ENCODE measurements at places on chromosomes 4 and X.

DNA sequence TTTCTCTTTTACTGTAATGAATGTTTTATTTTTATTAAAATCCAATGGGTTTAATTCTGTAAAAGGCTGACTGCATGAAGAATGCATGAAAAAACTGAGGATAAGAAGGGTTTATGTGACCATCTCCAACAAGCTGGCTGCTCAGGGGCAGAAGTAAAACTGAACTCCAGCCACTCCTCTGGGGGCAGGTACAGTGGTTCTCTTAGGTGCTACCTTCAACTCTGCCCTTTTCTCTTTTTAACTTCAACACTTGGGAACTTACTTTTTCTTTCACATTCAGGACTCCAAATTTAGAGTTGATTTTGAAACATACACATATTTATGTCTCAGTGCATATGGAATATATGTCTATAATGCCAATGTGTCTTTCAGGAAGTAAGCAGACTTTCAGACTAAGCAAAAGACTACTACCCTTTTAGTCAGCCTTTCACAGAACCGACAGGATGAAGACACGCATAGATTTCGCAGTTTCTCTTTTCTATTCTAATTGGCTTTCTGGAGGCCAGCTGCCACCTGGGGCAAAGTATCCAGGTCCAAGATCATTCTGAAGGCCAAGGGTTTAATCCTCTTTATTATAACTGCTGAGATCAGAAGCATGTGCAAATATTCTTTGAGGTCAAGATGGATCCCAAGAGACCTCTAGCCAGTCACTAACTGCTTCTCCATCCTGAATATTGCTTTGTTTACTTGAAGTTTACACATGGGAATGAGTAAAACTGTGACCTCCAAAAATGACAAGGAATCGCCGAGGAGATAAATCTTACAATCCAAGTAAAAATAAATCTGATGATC lies 30.7 kb downstream of the HS3ST1 start:
- no peak for DNase-seq

DNA sequence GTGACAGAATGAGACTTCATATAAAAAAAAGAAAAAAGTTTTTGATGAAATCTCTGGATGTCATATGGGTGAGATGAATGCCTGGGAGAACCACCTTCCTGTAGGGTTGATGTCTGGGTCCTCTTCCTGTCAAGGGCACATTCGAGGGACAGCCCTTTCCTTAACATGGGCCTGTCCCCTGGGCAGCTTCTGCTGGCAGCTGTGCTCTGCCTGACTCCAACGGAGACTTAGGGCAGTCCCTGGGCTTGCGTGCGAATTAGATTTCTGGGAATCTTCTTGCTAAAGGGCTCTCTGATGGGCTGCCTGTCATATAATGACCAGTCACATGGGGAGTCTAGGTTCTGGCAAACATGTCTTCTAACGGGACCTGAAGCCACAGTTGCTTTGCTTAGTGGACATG lies 40.7 kb downstream of the TNIP2 start:
- DNase-seq, result no peak

DNA sequence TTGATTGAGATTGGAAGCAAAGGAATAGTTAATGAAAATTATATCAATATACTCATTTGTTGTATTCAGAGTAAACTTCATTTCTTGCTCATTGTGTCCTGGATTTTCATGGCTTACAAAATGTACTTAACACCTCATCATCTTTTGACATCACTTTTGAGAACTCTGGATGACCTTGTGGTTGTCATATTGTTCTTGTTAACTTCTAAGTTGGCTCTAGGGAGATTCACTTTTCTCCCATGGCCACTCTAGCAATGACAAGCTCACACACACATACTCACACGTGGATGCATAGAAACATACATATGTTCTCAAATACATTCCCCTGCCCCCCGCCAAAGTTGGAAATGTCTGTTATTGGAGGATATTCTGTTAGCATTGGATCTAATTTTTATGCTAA lies 15.3 kb downstream of the PHEX start:
- no peak for DNase-seq

GRCh38 chr4:80926446-80926845 lies 104.1 kb upstream of the BMP3 start:
- no peak for DNase-seq

DNA sequence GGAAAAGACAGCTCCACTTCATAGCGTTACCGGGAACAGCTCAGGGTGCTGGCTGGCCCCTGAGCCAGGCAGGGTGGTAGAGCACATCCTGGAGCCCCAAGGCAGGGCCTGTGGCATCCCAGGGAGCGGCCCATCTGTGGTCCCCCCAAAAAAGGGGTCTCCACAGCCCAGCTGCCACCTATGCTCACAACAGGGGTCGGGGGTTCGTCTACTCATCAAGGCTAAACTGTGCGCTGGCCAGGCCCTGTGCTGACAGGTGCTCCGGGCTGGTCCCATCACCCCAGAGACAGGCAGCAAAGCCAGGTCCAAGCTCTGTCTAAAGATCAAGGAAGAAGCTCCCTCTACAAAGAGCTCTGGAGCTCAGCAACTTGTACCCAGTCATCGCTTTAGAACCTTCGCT lies 77.9 kb downstream of the DCTD start:
- no peak for DNase-seq
